Naive thymus-derived CD4-positive, alpha-beta T cell (primary cell): ENCODE measurements at places on chromosomes 5 and 9. TPM values are rescaled to one million over a fixed set of nuclear protein-coding genes. Genes with fewer than 3 reads are reported as not detected.

- no peak for DNase-seq
Observed at GRCh38 chr5:135974021-135974600, 19.3 kb upstream of the LECT2 start.

DNA sequence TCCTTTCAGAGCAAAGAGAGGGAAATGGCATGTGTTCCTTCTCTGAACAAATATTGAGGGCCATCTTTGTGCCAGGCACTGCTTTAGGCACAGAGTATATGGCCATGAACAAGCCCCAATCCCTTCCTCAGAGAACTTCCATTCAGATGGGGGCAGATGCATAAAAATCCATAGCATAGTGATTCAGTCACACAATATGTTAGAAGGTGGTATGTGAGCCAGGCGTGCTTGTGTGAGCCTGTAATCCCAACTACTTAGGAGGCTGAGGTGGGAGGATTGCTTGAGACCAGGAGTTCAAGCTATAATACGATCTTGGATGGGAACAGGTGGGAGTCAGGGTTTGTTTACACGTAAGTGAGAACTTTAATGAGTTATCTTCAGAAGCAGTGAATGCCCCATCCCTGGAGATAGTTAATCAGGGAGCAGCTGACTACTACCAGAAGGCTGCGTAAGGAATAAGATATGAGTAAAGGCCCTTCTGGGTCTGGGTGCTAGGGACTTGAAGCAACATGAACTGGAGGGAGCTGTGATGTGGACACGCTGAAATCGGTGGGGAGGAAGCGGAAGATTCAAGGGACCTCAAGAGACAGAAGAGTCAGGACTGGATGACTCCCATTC is 27.1 kb downstream of the NANS start:
- DNase-seq, result no peak

- DNase-seq, result no peak
Observed at GRCh38 chr9:137002646-137003041, 6.3 kb upstream of the CLIC3 start.

- no peak for DNase-seq
Observed at GRCh38 chr5:5710471-5710870, 288.0 kb downstream of the ICE1 start.

- DNase-seq, result no peak
Observed at GRCh38 chr5:17694914-17695313, 60.7 kb downstream of the TAF11L14 start.

- no peak for DNase-seq
Observed at GRCh38 chr9:108217431-108218349, 638.1 kb downstream of the ACTL7B start.

DNA sequence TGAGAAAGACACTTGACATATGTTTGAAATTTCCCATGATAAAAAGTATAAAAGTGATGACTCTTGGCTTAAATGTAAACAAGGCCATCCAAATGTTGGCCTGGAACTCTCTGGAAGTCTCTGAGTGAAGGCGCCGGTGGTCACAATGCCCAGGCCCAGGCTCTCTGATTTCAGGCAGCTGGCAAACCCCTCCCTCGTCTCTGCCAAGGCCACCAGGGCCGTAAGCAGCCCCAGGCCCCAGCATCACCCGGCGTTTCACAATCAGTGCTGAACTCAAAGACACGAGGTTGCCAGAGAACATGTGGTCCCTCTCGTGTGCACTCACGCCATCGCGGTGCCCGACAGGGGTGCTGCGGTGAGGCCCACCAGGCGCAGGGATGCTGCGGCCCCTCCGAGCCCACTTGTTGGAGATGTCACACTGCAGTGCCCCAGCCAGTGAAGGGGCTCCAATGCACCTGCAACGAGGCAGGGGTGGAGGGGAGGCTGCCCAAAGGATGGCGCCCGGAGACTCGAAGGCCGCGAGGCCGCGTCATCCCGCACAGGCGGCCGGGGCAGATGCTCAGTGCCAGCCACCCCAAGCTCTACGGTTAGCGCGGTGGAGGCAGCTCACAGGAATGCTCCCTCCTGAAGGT is 15.0 kb downstream of the LPCAT1 start:
- DNase-seq, result no peak

DNA sequence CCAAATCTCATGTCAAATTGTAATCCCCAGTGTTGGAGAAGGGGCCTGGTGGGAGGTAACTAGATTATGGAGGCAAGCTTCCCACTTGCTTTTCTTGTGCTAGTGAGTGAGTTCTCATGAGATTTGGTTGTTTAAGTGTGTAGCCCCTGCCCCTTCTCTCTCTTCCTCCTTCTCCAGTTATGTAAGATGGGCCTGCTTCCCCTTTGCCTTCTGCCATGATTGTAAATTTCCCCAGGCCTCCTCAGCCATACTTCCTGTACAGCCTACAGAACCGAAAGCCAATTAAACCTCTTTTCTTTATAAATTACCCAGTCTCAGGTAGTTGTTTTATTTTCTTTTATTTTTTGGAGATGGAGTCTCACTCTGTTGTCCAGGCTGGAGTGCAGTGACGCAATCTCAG is 18.2 kb upstream of the TXNDC8 start:
- DNase-seq, result no peak

GRCh38 chr5:4383102-4383501 is 757.0 kb upstream of the ADAMTS16 start:
- DNase-seq, result no peak

DNA sequence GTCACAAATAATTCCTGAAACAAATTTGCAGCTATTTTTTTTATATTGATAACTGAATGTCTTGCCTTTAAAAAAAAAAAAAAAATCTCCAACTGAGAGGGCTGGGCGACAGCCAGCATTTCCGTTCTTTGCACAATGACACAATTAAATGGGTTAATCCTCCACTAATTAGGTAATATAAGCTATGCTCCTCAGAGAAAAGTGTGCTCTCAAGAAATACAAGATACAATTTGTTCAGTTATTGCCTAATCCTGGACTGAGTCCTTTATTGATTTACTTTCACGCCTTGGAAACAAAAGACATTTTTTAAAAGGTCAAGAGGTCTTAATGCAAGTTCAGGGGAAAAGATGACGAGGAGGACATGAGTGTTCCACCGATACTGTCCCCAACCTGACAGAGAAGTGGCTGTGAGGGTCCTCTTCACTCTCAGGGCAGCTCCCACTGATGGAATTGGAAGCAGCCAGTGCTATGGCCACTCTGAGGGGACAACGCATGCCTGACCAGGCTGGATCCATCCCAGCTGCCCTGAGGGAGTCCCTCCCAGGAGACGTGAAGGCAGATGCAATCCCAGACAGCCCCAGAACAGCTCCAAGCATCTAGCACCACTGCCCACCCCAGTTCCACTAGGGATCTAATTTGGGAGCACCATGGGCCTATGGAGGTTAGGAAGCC is 220.7 kb downstream of the GNA14 start:
- no peak for DNase-seq

DNA sequence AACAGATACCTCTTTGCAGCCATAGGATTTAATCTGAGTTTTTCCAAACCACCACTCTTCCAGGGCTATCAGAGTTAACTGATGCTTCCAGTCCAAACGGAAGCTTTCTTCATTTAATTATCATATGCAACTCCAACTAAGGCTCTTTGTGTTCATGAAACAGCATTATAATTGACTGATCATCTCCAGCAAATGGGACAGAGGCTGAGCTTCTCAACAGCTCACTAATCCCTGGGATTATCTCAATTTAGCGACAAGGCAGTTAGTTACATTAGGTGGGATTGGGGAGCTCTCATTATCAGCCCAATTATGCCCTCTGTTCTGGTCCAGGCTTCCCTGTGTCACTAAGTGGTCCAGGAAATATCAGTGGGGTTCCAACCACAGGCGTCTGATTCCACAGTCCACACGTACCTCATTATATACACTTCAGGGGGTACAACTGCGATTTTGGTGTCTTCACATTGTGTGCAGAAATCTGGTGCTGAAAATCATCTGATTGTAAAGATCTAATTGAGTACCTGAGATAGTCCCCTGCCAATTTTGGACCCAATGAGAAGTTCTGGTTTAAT is 313.5 kb upstream of the PANK3 start:
- DNase-seq, result no peak

DNA sequence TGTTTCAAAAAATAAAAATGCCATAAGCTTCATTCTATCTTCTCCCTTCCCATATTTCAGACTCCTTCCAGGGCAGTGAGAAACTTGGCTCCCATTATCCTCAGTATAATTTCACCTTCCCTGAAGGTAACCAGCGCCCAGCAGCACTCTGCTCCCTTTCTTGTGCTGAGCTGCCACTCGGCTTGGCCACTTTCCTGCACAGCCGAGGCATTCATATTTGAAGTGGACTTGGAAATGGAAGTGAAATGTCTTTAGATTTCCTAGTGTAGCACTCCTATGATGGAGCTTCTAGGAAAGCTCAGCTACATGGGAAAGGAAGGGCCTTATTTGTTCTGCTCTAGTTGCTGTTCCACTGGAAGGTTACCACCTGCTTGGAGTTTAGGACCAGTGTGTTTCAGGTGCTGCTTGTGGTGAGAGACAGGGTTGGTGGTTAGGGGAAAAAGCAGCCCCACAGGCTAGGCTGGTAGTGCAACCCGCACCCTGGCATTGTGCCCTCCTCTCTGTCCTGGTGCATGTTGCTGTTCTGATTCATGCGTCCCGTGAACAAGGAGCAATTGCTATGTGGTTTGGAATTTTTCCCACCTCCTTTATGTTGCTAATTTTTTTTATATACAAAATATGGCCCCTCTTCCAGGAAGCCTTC is 53.8 kb downstream of the RAD23B start:
- DNase-seq, result no peak

DNA sequence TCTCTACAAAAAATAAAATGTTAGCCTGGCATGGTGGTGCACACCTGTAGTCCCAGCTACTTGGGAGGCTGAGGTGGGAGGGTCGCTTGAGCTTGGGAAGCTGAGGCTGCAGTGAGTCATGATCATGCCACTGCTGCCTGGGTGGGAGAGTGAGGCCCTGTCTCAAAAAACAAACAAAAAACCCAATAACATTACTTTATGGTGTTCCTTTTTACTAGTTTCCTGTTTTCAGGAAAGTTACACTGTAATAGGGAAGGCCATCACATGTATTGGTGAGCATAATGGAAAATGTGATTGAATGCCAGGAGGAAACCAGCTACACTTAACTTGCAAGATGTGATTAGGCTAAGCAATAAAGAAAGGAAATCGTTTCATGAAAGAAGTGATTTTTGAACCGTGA is 42.7 kb downstream of the SV2C start:
- DNase-seq, result no peak

DNA sequence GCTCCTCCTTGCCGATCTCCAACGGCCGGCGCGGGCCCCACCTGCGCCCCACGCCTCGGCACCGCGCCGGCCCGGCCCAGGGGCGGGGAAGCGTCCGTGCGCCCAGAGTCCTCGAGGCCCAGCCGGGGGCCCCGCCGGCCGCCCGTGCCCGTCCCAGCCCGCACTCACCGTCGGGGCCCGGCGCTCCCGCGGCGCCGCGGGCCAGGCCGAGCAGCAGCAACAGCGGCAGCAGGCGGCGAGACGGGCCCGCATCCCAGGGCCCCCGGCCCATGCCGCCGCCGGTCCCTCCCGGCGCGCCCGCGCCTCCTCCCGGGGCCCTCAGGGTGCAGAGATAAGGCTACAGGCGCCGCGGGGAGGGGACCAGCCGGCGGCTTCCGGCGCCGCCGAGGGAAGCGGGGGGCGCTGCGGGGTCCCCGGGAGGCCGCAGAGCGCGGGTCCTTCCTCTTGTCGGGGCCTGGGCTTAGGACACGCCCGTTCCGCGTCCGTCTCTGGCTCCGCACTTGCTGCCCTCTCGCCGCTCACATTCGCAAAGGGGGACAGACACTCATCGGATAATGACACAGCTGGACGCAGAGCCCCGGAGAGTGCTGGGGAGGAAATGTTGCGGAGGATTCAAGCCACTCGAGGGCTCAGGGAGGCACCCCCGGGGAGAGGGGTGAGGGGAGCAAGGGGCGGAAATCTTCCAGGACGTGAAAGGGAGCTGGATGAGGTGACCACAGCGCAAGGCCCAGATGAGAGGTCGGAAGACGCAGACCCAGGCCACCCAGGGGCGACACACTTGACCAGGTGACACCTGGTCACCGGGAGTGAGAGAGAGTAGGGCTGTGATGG is at the start of gene SUSD1:
Gene SUSD1 (minus strand): TSS at position 333 of the 831 bp plus-strand sequence. CDS start 62 bp downstream, at position 271.
- peak; percentile 46 for DNase-seq

DNA sequence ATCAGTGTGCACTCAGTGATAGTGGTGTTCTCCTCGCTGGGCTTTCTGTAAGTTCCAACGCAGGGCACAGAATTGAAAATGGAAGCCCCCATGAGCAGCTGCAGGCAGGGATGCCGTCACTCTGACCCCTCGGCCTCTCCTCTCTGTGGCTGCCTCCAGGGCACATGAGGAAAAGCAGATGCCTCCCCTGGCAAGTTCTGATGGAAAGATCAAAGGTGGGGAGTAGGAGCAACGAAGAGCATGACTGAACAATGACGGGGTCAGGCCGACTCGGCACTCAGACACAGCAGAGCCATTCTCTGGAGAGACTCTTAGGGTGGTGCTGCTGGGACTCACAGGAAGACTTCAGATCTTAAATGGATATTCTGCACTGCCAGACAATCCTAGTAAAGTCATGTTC is 65.6 kb upstream of the CKMT2 start:
- no peak for DNase-seq

GRCh38 chr5:5014586-5015235 is 125.4 kb upstream of the ADAMTS16 start:
- DNase-seq, result no peak

DNA sequence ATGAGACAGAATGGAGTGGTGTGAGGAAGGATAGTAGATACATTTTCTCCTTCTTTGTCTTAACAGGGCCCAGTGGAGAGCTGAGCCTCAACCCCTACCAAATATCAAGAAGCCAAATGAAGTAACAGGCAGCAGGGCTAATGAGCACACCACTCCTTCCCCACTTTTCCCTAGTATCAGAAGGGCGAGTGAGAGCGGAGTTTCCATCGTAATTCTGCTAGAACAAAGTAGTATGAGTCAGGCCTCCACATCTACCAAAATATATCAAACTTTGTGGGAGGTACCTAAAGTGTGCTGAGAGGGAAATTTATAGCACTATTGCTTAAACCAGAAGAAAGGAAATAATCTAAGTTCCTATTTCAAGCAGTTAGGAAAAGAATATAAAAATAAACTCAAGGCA is 769.0 kb upstream of the RGMB start:
- DNase-seq, result no peak

Gene TMOD1
- total RNA-seq, result 1.2 TPM

Gene CD74
- total RNA-seq, result 908 and 948 TPM in 2 replicates

Gene RASEF
- not detected for total RNA-seq

Gene ZFP37
- total RNA-seq, result 1.9 TPM

Gene ENTPD2
- not detected for total RNA-seq
